NCI-H2107 (cell line): ENCODE measurements at places on chromosomes 16 and 17.
A peak's percentile ranks its signal among the peaks of the same experiment; 100 is the strongest.

GRCh38 chr17:33463887-33464286 is 170.8 kb upstream of the ASIC2 start:
- DNase-seq, result no peak

- no peak for DNase-seq
Measured at GRCh38 chr17:31415004-31415454, 23.6 kb downstream of the RAB11FIP4 start.

- DNase-seq, result no peak
Measured at GRCh38 chr16:65524997-65525396, 403.1 kb upstream of the CDH11 start.

- DNase-seq, result no peak
Measured at GRCh38 chr17:9206741-9207332, 185.5 kb downstream of the NTN1 start.

- no peak for DNase-seq
Measured at GRCh38 chr17:43734376-43734775, 24.2 kb downstream of the SOST start.

- DNase-seq, result no peak
Measured at GRCh38 chr17:55322453-55322985, 57.8 kb downstream of the HLF start.

GRCh38 chr17:4599505-4600281 is 15.4 kb downstream of the SMTNL2 start:
- DNase-seq, result peak; percentile 41

DNA sequence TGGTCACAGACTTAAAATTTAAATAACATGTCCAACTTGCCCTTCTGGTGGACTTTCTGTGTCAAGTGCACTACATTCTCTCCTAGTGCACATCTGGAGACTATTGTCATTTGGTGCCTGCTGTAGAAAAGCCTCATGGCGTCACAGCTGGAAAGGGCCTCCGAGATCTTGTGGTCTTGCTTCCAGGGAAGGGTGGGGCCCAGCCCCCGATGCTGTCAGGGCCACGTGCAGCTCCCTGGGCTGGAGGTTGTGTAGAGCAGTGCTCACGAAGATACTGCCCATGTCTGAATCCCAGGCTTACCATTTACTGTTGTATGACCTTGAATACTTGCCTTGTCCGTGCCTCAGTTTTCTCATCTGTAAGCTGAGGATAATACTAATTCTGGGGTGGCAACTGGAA is 6.8 kb upstream of the MPRIP start:
- DNase-seq, result no peak

GRCh38 chr16:85605912-85606841 is 6.9 kb upstream of the GSE1 start:
- DNase-seq, result no peak

DNA sequence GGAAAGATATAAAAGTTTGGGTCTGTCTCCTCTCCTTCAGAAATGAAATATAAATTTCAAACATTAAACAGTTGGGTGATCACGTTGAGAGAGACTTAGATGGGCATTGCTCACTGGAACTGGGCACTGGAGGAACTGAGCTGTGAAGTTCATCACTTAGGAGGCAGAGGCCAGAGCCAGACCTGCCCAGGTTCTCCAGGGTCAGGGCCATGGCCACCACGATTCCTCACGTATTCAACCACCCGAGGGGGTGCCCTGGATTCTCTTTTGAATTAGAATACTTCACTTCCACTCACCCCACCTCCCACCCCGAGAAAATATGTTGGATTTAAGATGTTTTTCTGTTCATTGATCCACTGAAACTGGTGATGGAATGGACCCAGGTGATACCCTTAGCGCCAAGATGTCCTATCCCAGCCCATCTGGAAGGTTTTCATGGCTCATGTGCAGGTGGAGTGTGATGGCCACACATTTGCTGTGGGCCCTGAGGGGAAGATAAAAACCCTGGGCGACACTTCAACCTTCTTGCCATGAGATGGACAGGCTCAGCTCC is 6.1 kb downstream of the PRR29 start:
- DNase-seq, result no peak

DNA sequence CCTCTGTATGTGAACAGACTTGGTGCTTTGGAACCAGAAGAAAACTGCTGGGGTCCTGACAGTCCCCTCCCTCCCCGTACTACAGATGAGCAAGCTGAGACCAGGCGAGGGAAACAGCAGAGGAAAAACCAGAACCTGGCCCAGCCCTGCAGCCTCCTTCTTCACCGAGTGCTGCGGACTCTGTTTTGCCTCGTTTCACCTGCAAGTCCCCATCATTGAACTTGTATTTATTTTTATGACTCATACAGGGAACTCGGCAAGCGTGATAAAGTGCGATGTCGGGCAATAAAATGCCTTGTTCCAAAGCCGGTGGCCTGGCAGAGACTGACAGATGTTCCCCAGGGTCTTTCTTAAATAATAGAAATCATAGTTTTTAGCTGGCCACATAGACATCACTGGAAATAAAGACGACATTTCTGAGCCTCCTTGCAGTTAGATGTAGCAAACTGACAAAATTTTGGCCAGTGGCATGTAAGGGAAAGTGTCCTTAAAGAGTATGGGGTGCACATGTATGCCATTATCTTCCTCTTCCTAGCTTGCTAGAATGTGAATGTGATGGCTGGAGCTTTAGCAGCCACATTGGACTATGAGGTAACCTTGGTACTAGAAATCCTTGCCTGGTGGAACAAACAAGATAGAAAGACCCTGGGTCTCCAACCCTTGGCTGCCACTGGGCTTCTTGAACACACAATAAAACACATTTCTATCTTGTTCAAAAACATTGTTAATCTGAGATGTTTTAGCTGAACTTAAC is 128.6 kb downstream of the IRF8 start:
- DNase-seq, result no peak
